ENCODE measurements at places on chromosomes 11 and 22.

DNA sequence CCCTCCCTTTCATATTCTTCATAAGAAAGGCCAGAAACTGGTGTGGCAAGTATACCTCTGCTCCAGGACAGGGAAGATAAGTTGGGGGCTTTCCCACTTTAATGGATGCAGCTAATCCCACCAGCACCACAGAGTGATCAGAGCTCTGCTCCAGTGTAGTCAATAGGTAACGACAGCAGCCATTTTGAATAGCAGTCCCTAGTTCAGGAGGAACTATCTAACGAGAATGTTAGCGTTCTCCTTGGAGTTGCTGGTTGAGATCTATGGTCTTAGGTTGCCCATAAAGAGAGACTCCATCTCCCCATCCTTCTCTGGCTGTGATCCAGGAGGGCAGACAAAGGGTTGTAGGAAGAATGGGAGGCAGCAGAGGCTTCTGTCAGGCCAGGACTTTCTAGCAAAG is 64.0 kb upstream of the CCDC90B start:
- no peak for DNase-seq

- DNase-seq: no peak
Observed at GRCh38 chr11:59145534-59145933, 2.9 kb downstream of the FAM111A start.

- DNase-seq: peak; percentile 10
Observed at GRCh38 chr11:17013548-17014320, 480 bp downstream of the PLEKHA7 start.

DNA sequence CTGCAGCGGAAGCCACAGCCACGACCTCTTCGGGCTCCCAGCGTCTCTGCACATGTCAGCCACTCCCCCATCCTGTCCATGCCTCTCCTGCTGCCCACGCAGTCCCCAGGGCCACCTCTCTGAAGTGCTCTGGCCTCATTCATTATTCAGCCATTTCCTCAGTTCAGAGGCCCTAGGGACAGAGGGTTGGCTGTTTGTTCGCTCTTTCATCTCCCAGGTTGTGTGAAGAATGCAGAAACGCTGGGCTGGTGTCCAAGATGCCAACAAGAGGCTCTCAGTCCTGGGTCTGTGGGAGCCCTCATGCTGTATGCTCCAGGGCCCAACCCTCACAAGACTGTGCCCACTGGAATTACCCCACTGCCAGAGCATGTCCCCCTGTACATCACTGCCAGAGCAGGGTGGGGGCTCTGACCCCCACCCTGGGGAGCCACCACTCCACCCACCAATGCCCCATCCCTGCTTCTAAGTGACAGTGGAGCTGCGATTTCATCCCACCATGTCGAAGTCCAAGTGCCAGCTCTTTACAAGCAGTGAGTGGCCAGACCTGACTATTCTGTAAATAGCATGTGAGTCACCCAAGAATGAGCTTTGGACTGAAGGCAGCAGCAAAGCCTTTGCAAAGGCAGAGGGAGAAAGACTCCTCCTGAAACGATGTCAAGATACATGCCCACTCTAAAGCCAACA is 209.6 kb downstream of the BUD13 start:
- DNase-seq: no peak

DNA sequence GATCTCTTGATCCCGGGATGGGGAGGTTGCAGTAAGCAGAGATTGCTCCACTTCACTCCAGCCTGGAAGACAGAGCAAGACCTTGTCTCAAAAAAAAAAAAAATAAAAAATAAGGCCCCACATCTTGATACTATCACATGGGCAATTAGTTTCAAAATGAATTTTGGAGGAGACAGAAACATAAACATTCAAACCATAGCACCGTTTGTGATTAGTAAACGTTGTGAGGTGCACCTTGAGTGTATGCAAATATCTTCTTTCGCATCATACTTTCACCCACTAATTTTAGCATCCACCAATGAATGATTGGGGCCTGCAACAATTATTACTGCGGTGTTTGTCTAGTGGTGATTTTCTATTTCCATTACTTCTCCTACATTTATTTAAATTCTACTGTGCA is 11.0 kb upstream of the SPDYC start:
- DNase-seq: no peak

- DNase-seq: no peak
Observed at GRCh38 chr11:116557282-116557681, 215.5 kb downstream of the BUD13 start.

- DNase-seq: no peak
Observed at GRCh38 chr11:117796872-117797529, at the start of gene DSCAML1. TSS of gene DSCAML1 (minus strand) at chr11:117797216. CDS start at chr11:117797079, 137 bp downstream.

GRCh38 chr11:70859180-70859579 is 393.2 kb downstream of the SHANK2 start:
- no peak for DNase-seq

- no peak for DNase-seq
Observed at GRCh38 chr22:42376711-42377554, 55.3 kb downstream of the NFAM1 start.

- no peak for DNase-seq
Observed at GRCh38 chr22:40838486-40838885, 18.0 kb downstream of the ST13 start.

GRCh38 chr11:60528934-60529333 is 13.7 kb downstream of the MS4A13 start:
- no peak for DNase-seq

- DNase-seq: no peak
Observed at GRCh38 chr11:37503411-37504059, 905.5 kb upstream of the RAG2 start.

DNA sequence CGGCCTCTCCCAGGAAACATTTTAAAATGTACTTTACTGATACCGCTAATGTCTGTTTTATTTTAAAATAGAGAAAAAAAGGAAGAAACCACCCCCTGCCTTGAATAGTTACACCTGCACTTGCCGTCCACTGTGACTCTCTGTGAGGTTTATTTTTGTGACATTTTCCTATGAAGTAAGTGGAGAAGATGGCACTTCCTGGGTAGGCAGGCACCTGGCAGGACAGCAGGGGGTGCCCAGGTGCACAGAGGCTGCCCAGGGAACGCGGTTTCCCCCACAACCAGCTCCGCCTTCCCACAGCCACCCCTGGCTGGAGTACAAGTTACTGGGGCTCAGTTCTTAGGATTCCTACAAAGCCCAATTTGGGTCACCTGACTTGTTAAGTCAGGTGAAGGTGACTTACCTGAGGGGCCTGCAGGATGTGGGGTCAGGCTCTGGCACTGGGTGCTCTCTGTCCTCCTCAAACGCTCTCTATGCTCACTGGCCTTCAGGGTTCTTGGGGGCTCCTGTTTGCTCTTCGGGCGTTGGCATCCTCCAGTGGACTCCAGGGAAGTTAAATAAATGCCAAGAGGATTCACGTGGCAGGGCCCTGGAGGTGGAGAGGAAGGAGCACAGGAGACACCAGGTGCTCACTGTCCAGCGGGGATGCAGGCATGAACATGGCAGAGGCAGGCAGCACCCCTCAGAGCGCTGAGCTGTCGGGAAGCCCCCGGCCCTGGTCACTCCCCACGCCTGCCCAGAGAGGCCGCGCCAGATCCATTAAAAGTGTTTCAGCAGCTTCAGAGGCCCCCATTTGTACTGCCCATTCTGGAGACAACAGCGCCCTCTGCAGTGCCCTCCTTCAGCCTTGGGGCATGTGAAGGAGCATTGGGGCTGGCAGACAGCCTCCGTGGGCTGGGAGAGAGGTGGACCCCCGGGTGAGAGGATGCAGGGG is 1021.2 kb downstream of the TBC1D22A start:
- DNase-seq: no peak

GRCh38 chr11:134476435-134477021 is 64.5 kb upstream of the B3GAT1 start:
- DNase-seq: no peak

DNA sequence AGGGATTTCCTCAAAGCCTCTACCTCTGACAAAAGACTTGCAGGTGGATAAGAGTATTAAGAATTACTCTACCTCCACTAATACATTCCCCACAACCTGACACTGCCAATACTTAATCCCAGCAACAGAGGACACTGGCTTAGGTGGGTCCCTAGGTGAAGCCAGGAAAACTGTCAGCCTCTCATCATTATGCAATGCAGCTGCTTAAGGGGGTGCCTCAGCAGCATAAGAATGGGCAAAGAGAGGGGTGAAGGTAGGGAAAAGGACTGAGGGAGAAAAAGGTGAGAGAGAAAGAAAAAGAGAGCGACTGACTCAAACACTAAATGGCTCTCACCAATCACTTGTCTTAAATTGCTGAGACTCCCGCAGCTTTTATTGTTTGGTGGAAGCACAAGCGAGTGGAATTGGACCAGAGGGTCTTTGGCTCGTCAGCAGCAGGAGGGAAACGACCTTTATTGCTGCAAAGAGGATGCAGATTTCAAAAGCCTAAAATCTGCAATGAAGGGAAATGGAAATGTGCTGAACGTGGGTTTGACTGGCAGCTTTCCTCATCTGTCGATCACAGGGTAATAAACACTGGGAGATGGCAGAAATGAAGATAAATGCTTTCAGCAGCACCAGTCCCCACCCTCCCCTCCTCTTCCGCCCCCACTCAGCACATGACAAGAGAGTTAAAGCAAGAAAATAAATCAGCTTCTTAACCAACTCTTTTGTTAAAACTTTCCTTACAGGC is 64.9 kb upstream of the CHRM4 start:
- DNase-seq: no peak

GRCh38 chr22:37747080-37747714 is 50.3 kb downstream of the TRIOBP start:
- DNase-seq: no peak

- DNase-seq: no peak
Observed at GRCh38 chr11:44483919-44484610, 81.4 kb upstream of the CD82 start.

- no peak for DNase-seq
Observed at GRCh38 chr11:3022300-3022967, 30.3 kb upstream of the NAP1L4 start.

DNA sequence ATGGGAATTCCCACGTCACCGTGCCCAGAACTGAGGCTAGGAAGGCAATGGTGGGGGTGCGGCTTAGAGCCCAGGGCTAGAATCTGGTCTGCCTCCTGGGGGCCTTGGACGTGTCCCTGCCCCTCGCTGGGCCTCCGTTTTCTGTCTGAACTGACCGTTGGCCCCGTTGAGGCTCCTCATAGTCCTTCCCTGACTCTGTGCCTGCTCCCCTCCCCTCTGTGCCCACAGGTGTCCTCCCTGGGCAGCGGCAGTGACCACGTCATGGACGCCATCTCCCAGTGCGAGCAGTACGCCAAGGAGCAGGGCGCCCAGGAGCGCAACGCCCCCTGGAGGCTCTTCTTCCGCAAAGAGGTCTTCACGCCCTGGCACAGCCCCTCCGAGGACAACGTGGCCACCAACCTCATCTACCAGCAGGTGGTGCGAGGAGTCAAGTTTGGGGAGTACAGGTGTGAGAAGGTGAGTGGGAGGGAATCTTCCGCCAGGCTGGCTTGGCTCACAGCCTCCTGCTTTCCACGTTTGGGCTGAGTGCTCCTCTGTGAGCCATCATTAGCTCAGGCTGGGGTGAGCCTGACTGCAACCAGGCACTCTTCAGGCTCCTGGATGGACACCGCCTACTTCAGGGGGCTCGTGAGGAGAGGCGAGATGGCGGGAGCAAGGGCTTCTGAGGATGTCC is 63.9 kb downstream of the MYO7A start:
- DNase-seq: peak; percentile 72

Measured in stimulated activated CD4-positive, alpha-beta T cell treated with anti-CD3 and anti-CD28 coated beads, Interleukin-1b, Interleukin-23, amount 100 ng/mL, for 48 hours (primary cell).